NCI-H2029 treated with DMSO at 0.1 percent for 48 hours (cell line): ENCODE measurements at places on chromosomes 3 and 15.

GRCh38 chr3:46369675-46370132, 1.0 kb upstream of the CCR5 start:
- DNase-seq, result no peak

- no peak for DNase-seq
Observed at GRCh38 chr3:101962055-101962454, 112.7 kb downstream of the NFKBIZ start.

DNA sequence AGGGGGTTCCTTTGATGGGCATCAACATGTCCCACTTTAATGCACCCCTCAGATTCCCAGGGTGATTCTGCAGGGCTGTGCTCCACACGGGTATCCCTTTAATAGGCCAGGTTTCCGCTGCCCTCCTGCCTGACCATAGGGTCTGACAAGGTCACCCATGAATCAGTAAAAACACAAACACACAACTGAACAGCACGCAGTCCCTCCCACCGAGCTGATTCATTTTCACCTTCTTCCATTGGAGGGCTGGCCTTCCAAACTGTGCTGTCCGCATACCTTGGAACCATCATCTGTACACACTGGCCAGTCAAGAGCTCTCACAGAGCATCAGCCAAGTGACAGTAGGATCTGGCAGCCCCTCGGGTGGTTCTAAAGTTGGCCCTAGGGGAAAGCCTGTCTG, 93.7 kb downstream of the FBLN2 start:
- DNase-seq, result no peak

DNA sequence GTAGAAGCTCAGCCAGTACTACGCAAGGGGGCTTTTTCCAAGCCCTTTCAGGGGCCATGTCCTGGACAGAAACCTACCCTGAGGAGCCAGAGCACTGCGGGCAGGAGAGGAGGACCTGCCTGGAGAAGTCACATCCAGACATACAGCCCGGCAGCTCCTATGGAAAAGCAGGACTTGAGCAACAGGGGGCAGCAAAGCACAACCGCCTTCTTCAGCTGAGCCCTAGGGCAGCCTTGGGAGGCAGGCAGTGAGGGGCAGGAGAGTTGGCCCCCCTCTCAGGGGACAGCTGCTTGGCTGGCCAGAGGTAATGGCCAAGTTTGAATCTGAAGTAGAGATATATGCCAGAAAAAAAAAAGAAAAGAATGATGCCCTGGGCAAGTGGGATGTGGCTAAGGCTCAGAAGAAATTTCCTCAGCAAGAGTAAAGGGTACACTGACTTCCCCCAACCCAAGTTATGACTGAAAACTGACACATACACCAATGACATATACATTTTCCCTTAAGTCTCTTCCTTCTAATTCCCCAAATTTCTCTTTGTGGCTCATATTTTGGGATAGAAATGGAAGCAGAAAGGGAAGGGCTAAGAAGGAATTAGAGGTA, 56.9 kb downstream of the CYP19A1 start:
- DNase-seq, result no peak

GRCh38 chr15:23897091-23897490, 210.0 kb upstream of the NDN start:
- DNase-seq, result no peak

GRCh38 chr15:81023483-81024264, 23.0 kb downstream of the TLNRD1 start:
- DNase-seq, result no peak

GRCh38 chr15:56248311-56248992, 4.8 kb upstream of the RFX7 start:
- no peak for DNase-seq

GRCh38 chr3:171121801-171122200, 95.3 kb upstream of the SLC2A2 start:
- no peak for DNase-seq

- no peak for DNase-seq
Observed at GRCh38 chr3:122421101-122421500, 5.2 kb upstream of the WDR5B start.

- no peak for DNase-seq
Observed at GRCh38 chr3:32709346-32709745, 24.4 kb downstream of the CNOT10 start.

- DNase-seq, result no peak
Observed at GRCh38 chr3:122409446-122409845, 6.4 kb downstream of the WDR5B start.

DNA sequence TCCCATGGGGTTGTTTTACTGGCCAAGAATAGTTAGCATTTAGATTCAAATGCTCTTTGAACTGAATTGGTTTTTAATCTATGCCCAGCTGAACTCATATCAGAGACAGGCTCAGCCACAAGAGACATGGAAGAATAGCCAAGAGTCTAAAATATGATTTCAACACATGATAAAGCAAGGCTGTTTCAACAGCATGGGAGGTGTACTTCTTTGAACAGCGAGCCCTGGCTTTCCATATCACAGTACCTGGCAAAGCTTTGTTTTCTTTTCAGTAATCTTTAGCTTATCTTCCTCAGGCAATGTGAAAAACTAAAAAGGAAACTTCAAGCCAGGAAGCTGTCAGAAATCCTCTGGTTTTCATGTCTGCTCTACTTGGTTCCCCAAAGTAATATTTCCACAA, 413.6 kb upstream of the ADAMTS9 start:
- no peak for DNase-seq

DNA sequence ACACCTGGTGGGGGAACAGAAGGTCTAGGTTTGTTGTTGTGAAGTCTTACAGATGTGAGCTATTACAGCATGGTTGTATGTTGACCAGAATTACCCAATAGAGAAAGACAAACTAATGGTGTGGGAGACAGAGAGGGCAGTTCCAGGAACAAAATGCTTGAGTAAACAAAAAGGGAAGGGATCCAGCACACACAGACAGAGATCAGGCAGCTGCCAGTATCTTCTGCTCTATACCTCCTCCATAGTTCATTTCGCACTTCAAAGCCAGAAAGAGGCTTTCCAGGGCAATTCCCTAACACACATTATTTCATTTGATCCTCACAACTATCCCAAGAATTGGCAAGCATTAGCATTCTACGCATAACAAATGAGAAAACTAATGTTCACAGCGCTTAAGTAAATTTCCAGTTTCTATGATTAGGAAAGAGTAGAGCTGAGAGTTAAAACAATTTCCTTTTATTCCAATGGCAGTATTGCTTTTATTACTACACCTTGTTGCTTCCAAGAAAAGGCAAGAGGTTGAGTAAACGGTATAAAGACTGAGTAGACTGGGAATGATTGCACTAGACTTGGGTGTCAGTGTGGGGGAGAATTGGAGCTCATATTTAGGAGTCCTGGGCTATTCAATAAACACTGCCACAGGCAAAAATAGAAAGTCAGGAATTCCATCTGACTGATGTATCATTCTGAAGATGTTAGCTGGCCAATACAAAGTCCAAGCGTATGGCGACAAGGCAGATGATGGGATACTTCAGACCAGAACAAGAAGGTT, 39.7 kb upstream of the ZNF280D start:
- peak; percentile 21 for DNase-seq
